ENCODE measurements at places on chromosomes 11 and 22. TPM values are rescaled to one million over a fixed set of nuclear protein-coding genes. Genes with fewer than 3 reads are reported as not detected.

The SLC22A9 gene
- total RNA-seq = not detected

The STK33 gene
- total RNA-seq = 4.5 TPM

The SOX10 gene
- total RNA-seq = not detected

The KREMEN1 gene
- total RNA-seq = 7.3 TPM

The PRR33 gene
- total RNA-seq = not detected

The RFPL1 gene
- not detected for total RNA-seq

The XKR3 gene
- total RNA-seq = not detected

The UBQLN3 gene
- 0.13 TPM for total RNA-seq

The WNT11 gene
- total RNA-seq = 24.5 TPM

The PLA2G3 gene
- total RNA-seq = 0.07 TPM

- DNase-seq = no peak
Measured at GRCh38 chr11:59766542-59767224, 11.5 kb downstream of the STX3 start.

GRCh38 chr22:23511627-23512347 is 68.3 kb downstream of the IGLL1 start:
- DNase-seq = no peak

DNA sequence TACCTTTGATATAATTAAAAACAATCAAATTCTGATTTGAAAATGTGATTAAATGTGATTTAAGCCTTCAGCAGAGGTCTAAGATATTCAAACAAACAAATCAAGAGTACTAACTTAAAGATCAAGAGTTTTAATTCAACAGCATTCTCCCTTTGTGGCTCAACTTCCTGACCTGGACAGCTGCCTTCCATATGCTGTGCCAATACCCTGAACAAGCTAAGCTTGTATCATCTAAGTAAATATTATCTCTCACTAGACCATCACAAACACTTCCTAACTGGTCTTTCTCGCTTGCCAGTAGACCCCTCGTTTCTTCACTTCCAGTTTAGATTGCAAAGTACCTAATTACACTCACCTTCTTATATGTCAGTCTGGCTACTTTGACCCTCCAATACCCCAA is 35.9 kb upstream of the P4HA3 start:
- DNase-seq = no peak

GRCh38 chr11:44409558-44410236 is 99.8 kb upstream of the ALX4 start:
- no peak for DNase-seq

GRCh38 chr11:78987748-78988147 is 413.1 kb upstream of the NARS2 start:
- no peak for DNase-seq

DNA sequence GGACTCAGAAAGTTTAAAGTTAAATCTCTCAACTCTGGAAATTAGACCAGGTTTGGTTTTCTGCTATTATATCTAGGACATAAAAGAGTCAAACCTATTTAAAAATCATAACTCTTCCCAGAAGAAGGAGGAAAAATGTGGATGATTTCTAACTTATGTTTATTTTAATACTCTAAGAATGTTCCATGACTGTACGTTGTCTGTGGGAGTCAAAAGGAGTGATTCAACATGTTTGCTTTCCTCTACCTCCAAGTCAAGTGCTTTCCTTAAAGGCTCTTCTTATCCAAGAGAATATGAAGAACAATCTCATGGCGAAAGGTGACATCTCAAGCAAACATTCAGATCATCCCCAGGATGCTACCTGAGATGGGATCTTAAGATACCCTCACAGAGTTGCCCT is 21.6 kb downstream of the OR51E1 start:
- no peak for DNase-seq

DNA sequence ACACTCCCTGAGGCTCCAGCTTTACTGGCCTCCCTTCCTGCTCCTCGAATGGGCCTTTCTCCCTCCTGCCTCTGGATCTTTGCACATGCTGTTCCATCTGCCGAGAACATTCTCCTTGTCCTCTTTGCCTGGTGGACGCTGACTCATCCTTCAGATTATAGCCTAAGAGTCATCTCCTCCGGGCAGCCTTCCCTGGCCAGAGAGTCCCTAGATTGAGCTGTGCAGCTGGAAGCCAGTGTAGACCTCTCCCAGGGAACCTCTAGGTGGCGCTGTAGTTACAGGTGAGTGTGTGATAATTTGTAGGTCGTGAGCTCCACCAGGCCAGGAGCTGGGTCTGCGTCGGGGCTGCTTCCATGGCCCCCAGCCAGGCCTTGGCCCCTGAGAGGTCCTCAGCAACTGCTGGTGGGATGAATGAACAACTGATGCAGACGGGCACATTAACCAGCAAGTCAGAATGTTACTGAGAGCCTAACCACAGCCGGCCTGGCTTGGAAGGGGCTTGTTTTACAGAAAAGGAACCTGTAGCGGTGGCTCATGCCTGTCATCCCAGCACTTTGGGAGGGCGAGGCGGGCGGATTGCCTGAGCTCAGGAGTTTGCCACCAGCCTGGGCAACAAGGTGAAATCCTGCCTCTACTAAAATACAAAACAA is 8.7 kb downstream of the PNPLA5 start:
- DNase-seq = peak; percentile 60

- DNase-seq = no peak
Measured at GRCh38 chr11:12276831-12277475, 100.4 kb upstream of the PARVA start.

- no peak for DNase-seq
Measured at GRCh38 chr11:122068837-122069236, 47.2 kb downstream of the BLID start.

DNA sequence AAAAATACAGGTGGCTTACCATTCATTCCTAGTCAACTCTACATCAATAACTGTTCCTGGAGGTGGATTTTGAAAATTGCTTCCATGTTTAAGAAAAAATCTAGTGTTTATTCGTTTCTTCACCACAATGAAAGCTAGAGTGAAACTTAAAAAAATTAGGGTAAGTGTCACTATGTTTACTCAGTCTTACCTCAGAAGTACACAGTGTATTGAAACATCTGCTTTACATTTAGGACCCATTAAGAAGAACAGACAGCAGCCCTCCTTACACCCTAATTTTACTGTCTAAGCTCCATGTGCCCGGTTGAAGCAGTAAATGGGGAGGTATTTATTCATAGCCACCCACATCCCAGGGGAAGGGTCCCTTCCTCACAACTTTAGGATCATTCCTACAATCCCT is 51.4 kb downstream of the PIWIL3 start:
- no peak for DNase-seq

DNA sequence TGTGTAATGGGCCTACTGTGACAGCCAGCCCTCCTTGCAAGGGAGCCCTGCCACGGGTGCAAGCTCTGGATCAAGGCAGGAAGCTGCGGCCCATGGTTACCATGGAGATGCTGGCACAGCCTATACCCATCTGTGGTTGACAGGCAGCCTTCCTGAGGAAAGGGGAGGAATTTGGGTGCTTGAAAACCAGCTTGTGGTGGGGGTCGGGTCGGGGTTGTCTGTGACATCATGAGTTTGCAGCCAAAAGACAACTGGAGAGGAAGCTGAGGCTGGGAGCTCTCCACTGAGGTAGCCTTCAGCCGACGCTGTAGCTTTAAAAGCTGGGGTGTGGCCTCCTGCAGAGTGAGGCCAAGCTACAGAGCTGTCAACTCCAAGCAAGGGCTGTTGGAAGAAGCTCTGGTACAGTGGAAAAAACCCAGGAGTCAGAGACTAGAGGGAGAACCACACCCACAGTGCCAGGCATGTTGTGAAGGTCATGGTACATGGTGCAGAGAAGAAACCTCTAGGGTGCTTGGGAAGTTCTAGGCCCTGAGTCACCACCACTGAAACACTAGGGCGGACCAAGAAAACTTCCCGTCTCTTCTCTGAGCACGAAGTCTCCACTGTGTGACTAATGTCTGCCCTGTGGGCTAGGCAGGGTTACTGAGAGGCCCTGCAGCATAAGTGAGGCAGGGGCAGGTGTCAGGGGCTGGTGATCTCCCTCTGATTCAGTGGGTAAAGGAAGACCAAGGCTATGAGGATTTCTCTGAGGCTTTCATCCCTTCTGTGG is 10.8 kb upstream of the LDHA start:
- no peak for DNase-seq

DNA sequence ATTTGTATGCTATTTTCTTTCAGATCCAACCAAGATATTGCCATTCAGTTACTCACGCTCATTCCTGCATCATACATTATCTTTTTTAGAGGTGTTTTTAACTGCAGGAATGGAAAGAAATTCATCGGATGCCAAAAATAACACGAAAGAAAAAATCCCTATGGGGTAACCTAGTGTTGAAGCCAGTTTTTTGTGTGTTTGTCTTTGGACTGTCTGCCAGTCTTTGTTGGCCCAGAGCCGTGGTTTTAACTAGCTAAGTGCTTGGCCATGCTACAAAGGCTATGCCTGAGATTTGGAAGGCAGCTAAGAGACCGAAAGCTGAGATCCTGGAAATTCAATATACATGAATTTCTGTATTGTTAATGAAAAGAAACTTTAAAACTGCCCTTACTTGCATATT is 309.8 kb upstream of the CNTN5 start:
- no peak for DNase-seq

GRCh38 chr11:27770576-27770975 is 70.3 kb upstream of the BDNF start:
- no peak for DNase-seq

GRCh38 chr22:21028277-21029251 is 3.8 kb downstream of the SLC7A4 start:
- DNase-seq = no peak

DNA sequence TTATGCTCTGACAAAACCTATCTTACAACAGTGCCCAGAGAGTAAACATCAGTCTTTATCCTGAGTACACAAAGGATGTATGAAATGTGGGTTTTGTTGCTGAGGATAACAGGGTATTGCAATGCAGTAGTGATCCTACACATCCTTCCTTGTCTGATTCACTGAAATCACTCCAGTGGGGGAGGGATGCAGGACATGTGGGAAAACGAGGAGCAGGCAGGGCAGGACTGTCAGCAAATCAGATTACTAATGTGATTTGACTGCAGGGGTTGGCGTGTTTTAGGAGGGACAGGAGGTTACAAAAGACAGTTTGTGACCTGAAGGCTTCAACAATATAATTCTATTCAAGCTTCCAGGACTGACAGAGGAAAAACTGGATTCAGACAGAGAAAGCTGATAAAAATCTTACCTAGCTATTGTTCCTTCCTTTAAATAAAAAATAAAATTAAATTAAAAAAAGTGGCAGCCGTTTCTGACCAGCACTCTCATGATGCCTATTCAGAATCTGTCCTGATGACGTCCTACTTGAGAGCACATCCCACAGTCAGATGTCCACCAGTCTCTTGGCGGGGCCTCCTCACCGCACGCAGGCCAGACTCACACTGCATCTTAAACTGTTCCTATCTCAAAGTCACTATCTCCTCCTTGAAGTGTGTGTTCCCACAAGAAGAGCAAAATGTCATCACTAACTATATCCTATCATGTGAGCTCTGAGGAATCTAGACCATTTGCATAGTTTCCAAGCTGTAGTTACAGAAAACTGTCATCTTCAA is 50.6 kb upstream of the MN1 start:
- DNase-seq = no peak

GRCh38 chr11:32088117-32088941 is 2.5 kb upstream of the RCN1 start:
- no peak for DNase-seq

DNA sequence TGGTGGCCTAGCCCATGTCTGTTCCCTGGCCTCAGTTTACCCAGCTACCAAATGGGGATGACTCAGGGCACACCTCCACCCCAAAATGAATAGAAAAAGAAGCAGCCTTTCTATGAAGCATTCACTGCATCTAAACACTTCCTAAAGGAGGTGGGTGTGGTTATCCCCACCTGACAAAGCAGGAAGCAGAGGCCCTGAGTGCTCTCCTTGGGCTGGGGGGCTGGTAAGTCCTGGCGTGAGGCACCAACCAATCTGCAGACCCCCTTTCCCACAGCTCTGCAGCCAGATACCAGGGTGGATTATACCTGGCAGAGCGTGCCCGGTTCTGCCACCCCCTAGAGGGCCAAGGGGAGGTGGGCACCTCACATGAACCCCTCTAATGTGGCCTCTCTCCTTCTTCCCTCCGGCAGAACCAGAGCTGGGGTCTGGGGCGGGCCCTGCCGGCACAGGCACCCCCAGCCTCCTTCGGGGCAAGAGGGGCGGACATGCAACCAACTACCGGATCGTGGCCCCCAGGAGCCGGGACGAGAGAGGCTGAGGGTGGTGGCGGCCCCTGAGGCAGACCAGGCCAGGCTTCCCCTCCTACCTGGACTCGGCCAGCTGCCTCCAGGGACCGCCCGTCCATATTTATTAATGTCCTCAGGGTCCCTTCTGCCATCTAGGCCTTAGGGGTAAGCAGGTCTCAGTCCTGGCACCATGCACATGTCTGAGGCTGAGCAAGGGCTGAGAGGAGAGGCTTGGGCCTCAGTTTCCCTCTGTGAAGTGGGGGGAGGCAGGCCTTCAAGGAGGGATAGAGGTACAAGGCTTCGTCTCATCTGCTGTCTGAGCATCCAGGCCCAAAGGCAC is 9.2 kb downstream of the RHBDD3 start:
- DNase-seq = no peak

- DNase-seq = no peak
Measured at GRCh38 chr11:65592858-65593517, 2.6 kb downstream of the KCNK7 start.

GRCh38 chr11:115437902-115438575 is 66.2 kb downstream of the CADM1 start:
- DNase-seq = no peak

DNA sequence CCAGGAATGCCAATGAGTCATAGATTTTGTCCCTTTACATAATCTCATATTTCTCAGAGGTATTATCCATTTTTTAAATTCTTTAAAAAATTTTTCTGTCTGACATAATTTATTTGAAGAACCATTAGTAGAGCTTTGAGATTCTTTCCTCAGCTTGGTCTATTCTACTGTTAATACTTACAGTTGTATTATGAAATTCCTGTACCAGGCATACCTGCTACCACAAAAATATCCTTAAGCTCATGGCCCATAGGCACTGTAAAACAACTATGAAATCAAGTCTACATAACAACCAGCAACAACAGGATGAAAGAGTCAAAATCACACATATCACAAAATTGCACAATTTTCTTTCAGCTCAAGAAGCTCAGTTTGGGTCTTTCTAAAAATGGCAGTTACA is 541.3 kb downstream of the LUZP2 start:
- no peak for DNase-seq

DNA sequence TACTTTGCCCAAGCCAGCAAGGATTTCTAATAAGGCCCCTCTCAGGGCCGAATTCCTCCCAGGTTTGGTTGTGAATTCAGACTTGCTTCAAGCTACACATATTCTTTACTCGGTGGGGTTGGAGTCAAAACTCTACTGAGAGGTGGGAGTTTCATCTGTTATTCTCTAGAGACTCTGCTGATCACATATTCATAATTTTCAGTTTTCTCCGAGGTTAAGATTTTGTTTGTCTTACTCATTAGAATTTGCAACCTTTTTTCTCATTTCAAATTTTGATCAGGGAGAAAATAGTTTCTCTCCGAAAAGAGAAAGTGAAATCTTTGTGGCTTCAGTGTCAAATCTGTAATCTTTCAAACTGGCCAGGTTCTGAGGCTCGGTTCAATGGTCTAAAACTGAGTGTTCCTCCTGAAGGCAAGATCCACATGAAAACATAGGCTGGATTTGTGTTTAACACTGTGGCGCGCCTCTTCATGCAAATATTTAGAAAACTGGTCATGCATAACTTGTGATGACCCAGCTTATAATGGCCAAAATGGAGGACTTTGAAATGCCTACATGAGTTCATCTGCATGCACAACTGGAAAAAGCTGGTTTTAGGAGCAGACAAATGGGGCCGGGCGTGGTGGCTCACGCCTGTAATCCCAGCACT is 21.5 kb upstream of the GSTP1 start:
- no peak for DNase-seq

All from chondrocyte (in vitro differentiated cells).